Stimulated activated CD8-positive, alpha-beta memory T cell treated with anti-CD3 and anti-CD28 coated beads, Interleukin-4, amount 100 ng/mL, for 24 hours (primary cell): ENCODE measurements at places on chromosomes 2 and 18.

GRCh38 chr2:168666339-168666738 lies 136.1 kb upstream of the NOSTRIN start:
- no peak for DNase-seq

- DNase-seq = no peak
These were observed 574.3 kb upstream of the NXPH2 start for GRCh38 chr2:139354518-139354917.

- no peak for DNase-seq
These were observed 120.6 kb downstream of the CAPN13 start for GRCh38 chr2:30686669-30687068.

DNA sequence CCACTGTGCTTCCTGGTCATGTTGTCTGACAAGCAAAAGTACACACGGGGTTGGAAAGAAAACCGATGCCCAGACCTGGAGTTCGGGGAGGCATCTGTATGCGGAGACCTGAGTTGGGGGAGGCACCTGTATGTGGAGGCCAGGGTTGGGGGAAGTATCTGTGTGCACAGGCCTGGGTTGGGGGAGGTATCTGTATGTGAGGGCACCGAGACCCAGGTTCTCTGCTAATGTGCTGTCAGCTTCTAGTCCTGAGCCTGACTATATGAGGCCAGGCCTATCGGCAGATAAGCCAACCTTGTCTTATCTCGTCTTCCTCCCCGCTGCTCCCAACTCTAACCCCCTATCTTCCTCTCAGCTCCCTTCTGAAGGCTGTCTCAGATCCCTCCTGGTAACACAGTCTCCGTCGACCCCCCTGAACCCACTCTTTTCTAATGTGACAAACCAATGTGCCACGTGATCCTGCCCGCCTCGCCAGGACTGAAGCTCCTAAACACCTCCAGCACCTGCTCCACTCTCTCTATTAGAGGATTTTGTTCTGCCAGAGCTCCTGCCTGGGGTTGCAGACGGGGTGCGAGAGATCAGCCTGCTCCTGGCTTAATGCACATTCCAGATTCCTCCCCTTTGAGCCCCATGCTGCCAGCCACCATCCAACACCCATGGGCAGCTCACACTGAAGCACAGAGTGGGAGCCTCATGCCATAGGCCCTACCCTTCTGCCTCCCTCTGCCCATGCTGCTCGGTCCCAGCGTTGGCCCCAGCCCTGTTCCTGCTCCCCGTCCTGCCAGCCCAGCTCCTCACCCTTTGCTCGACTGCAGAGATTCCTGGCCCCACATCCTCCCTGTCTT lies 188.4 kb downstream of the SH3BP4 start:
- DNase-seq = no peak

DNA sequence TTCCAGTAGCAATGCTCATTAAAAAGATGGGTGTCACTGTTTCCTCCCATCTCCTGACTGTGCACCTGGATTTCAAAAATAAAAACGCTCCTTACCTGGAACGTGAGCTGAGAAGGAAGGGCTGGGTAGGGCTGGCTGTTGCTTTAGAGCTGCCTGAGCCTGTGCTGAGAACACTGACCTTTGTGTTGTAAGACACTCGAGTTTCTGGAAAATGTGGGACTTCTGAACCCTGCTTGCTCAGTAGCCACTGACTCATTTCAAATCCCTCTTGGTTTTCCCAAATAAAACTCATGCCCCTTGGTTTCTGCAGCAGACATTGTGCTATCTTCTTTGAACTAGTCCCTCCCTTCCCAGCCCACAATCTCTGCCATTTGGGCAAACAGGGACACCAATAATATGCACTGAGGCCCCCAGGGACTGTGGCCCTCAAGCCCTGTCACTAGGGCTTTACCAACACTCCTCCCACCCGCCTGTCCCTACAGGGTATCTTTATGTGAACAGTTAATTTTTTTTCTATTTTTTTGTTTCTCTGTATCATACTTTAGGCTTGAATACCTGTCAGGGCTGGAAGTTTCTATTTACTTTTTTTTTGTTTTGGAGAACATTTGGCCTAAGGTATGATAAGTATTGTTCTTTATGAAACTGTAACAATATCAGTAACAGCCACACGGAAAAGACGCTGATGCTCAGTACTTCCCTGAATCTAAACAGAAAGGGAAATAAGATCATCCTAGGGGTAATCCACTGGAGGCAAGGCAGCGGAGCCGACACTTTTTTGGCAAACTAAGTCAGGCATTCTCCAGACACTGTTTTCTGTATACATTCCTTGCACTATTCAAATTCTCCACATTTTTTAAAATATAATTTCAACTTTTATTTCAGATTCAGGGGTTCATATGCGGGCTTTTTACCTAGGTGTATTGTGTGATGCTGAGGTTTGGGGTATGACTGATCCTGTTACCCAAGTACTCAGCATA lies 280.2 kb downstream of the STK39 start:
- no peak for DNase-seq

- no peak for DNase-seq
These were observed 85.9 kb upstream of the NFATC1 start for GRCh38 chr18:79309614-79310358.

- no peak for DNase-seq
These were observed 102.8 kb downstream of the SMAD7 start for GRCh38 chr18:48847807-48848486.

- no peak for DNase-seq
These were observed 111.9 kb upstream of the DTNA start for GRCh38 chr18:34598120-34598635.

- no peak for DNase-seq
These were observed 220.4 kb downstream of the ZNF516 start for GRCh38 chr18:76274468-76275289.

- DNase-seq = no peak
These were observed 63.1 kb downstream of the METTL4 start for GRCh38 chr18:2508155-2508554.
